NCI-H1417 treated with DMSO at 0.1 percent for 48 hours (cell line): ENCODE measurements at places on chromosomes 12 and 14.

GRCh38 chr12:124687917-124688316 lies 120.5 kb upstream of the NCOR2 start:
- DNase-seq = no peak

- DNase-seq = no peak
Measured at GRCh38 chr12:51218607-51219161, 822 bp upstream of the POU6F1 start.

DNA sequence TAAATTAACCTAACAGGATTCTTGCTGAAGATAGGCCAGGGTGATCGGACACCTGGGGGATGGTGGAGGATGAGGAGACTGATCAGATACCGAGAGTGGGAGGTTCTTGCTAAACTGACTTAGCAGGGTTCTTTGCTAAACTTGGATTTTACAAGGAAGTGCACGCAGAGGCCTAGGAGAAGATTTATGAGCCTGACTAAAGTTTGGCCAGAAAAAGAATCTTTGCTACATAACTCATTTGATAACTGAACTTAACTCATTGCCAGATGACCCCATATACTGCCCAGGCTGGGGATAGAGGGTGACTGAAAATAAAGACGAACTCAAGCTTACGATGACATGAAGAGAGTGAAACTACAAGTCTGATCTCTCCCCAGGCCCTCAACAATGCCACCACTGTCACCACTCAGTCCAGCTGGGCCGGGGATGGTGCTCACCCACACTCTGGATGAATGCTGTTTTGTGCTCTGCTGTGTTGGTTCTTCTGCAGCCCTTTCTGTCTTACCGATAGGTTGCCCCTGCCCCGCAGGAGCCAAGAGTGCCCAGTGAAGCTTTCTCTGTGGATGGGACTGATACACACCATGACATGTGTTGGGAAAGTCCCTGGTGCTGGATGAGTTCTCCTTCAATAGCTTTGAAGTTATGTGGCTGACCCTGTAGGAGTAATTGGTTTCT lies 29.0 kb downstream of the PPFIBP1 start:
- DNase-seq = no peak

- DNase-seq = peak; percentile 79
Measured at GRCh38 chr12:52029685-52030084, 21.6 kb upstream of the NR4A1 start.
